Stimulated activated CD4-positive, alpha-beta T cell treated with anti-CD3 and anti-CD28 coated beads, Interleukin-2, amount 100 ng/mL, for 4 hours (primary cell): ENCODE measurements at places on chromosomes 7 and 10.

GRCh38 chr7:121084748-121085336, 96.3 kb downstream of the CPED1 start:
- DNase-seq: no peak

DNA sequence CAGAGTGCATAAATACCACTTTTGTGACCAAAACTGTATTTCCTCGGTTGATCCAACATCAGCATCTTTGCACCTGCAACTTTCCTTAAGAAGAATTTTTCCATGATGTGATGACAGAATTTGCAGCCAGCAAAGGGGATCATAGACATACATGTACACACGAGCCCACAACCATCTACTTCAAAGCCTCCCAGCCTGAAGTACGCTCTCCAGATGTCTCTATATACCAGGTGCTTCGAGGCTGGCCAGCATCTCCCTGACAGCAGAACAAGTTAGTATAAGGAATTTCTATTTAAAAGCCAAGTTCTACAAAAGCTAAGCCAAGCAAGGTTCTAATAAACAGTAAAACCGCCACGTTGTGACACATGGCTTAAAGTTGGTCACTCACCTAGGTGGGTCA, 328.5 kb downstream of the KCNMA1 start:
- no peak for DNase-seq

DNA sequence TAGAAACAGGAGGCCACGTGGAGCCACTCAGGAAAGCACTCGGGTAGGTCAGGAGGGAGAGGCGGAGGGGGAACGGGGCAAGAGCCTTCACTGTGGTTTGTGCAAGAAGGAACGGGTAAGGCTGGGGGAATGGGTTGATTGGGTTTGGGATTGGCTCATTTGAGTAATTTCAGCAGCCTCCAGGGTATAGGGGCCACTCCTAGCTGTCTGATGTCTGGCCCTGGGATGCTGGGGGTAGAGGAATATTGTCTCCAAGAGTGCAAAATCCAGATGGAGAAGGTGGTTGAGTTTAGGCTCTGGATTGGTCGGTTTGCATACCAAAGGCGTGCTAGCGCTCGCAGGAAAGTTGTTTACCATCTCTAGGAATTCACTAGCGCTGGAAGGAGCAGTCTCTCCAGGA, 47.2 kb downstream of the MYL10 start:
- no peak for DNase-seq

DNA sequence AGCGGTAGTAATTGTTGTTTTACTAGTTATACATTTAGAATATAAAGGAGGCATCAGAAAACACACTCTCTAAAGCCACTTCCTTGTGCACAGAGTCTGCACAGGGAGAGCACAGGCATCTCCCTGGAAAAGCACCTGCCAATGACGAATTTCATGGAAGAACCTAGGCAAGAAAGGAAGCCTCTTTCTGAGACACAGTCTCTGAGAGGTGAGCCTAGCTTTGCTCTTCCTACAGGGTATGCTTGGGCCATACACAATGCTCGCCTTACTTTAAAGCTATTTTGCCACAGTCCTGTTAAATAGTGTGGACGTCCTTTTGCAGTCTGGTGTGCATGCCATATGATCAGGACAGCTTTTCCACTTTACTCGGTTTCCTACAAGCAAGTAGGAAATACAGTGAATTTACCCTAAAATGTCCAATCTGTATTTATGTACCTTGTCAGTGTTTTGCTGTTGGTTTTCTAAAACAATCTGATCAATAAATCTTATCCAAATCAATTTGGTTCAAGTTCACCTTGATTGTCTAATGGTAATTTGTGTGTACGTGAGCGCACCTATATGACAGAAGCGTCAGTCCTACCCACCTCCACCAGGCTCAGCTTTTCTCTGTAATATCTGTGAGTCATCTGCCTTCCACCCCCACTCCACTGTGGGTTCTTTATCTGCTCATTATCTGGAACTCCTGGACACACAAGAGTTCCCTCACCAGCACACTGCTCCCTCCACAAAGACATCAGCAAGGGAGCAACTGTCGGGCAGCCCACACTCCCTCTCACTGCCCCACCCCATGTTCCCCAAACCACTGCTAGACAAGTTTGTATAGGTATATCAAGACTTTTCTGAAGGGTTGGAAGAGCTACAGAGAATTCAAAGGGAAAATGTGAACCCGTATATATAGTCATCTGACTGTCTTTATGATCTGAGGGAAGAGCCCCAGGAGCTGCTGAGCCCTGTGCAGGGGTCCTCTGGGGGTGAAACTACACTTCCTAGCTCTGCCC, 65.2 kb downstream of the KLHDC10 start:
- DNase-seq: no peak

- no peak for DNase-seq
These were observed 33.5 kb downstream of the DPY19L1 start for GRCh38 chr7:35003679-35004303.

- DNase-seq: no peak
These were observed 12.5 kb upstream of the LIPK start for GRCh38 chr10:88693392-88694020.

- no peak for DNase-seq
These were observed 339.9 kb upstream of the PODXL start for GRCh38 chr7:131896165-131896863.

GRCh38 chr10:45308707-45309106, 6.7 kb downstream of the OR13A1 start:
- DNase-seq: no peak

DNA sequence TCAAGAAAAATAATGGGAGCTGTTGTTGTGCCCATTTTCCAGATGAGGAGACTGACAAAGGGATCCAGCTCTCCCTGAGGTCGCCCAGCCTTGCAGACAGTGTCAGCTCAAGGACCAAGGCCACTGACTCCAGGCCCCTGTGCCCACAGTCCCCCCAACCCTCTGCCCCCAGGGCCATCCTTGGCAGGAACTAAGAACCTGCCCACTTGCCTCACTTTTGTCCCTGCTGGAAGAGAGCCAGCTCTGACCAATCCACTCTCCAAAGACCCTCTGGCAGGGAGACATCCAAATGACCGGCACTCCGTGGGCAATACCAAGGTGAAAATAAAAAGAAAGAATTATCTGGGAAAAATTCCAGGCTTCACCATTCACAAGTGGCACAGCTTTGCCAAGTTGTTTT, 101.3 kb downstream of the TCERG1L start:
- no peak for DNase-seq

DNA sequence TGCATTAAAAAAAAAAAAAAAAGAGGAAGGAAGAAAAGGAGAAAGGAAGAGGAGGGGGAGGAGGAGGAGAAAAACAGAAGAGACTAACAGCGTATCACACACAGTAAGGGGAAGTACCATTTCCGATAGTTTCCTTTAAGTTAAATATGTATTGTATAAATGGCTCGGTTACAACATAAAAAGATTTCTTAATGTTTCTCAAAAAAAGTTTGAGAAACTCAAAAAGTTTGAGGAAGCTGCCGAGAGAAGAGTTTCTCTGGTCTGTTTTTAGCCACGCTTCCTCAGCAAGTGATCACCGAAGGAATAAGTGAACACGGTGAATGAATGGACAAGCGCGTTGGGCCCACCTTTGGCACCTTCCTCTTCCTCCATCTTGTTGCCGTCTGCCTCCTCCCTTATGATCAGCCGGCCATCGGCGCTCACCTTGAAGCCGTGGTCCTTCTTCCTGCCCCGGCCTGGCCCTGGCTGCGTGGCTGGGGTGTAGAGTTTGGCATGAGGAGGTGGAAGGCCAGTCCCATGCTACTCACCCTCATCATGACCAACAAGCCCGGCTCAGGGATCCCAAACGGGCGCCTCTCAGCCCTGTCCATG, 31.3 kb upstream of the FRAT2 start:
- no peak for DNase-seq

DNA sequence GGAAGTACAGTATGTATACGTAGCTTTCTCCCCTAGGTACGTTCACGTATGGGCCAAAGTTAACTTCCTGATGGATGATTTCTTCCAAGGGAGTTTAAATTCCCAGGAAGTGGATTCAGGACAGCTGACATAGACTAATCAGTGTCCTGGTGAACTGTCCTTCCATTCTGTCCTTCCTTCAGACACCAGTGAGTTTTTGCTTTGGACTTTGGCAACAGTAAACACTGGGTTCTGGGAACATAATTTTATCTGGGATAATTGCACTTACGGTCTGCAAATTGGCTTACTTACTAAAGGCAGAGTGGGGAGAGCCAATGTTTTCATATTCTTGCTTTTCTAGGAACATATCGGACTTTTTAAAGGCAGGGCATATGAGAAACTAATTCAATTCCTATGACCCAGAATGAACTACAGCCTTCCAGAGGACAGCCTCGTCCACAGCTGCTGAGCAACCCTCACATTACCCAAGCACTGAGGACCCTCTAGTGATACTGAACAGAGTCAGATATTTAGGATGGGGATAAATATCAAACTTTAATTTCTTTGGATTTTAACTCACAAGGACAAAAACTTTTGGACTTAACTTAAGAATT, 97.9 kb downstream of the RAB18 start:
- DNase-seq: no peak

- no peak for DNase-seq
These were observed 73.8 kb downstream of the LSMEM1 start for GRCh38 chr7:112554591-112554990.

DNA sequence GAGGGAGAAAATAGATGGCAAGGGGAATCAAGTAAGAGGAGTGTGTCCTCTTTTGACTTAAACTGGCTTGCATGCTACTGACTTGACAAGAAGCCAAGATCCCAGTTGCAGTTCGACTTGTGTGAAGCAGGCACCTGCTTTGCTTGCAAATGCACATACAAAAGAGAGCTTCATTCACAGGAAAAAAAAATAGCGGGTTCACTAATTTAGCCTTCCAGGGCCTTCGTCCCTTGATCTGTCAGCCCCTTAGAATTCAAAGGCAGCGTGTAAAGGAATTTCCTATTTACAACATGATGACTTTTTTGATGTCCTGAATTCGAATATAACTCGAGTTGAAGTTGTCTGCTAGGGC, 192.1 kb downstream of the CELF2 start:
- DNase-seq: no peak

DNA sequence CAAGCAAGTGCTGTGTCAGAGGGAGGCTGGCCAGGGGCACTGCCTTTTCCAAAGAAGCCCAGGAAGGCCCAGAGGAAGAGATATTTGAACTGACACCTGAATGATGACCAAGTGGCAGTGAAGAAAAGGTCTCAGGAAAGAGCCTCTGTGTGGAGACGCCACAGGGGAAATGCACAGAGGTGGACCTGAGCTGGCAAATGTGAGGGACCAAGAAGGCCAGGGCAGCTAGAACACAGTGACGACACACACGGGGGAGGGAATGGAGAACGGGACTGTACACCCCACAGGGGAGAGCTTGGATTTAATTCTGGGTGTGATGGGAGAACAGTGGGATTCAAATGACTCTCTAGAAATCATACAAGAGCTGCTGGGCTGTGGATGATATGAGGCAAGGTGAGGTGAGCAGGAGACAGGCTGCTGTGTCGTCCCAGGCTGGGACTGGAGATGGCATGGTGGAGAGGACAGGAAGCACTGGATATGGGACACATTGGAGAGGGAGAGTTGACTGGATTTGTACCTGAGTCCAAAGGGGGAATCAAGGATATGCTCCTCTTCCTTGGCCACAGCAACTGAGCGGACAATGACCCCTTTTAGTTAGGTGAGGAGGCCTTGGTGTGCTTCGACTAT, 84.2 kb upstream of the DDC start:
- no peak for DNase-seq

DNA sequence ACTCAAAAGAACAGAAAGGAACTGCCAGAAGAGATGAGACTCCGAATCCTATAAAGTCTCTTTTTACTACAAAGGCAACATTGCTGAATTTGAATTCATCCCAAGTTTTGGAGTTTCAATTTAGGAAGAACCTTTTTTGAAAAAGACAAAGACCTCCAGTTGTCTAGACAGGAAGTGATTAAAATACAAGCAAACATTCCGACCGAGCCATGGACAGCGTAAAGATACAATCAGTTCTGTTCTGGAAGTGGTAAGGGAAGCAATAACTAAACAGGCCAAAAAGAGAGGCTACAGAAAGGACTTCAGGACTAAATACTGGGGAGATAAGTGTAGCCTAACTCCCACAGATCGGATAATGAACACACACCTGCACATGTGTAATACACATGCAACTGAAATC, 101.0 kb downstream of the SMURF1 start:
- no peak for DNase-seq

GRCh38 chr10:61272781-61273180, 180.4 kb downstream of the TMEM26 start:
- no peak for DNase-seq

- DNase-seq: no peak
These were observed 30.2 kb downstream of the CHN2 start for GRCh38 chr7:29224726-29225125.

DNA sequence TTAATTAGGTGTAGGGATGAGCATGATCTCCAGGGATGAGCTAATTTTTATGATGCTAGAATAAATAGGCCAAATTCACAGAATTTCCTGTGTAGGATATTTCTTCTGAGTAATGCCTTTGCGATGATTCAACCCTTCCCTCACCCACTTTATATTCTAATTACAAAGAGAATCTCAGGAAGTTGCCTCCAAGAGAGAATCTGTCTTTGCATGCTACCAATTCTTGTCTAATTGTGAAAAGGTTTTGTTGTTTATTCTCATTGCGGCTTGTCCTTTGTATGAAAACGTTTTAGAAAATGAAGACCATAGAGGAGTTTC, 6.3 kb downstream of the C7orf57 start:
- no peak for DNase-seq

DNA sequence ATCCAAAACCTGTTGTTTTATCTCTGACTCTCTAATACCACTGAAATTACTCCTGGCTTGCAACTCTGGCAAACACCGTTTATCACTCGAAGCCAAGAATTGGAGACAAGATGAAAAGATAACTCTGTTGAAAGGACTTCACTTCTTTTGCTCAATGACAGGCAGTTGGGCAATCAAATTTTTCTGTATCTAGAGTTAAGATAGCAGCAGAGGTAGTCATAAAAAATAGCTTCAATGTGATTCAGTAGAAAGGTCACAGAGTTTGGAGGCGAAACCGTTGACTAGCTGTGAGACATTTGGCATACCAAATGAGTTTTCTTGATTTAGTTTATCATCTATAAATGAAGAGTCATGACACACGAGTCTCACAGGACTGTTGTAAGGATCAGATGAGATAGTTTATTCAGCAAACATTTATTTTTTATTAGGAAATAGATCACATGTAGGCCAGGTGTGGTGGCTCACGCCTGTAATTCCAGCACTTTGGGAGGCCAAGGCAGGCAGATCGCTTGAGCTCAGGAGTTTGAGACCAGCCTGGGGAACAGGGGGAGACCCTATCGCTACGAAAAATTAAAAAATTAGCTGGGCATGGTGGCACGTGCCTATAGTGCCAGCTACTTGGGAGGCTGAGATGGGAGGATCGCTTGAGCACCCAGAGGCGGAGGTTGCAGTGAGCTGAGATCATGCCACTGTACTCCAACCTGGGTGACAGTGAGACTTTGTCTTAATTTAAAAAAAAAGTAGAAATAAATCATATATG, 23.6 kb downstream of the AKR1B1 start:
- no peak for DNase-seq

- DNase-seq: no peak
These were observed 23.0 kb upstream of the ZMYND11 start for GRCh38 chr10:112246-112645.

DNA sequence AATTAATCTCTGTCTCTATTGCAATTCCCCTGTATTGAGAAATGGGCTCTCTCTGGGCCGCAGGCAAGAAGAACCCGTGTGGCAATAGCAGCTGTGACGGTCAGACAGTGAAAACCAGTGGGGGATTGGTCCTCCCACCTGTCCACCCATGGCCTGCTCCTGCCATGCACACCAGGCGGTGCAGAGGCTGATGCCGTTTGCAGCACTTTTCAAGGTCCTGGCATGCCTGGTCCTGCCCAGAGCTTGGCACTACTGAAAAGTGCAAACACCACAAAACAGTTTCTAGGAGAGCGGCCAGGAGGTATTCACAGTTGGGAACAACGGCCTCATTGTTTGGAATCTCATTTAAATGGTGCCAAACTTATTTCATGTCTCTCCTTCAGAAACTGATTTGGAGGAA, 41.5 kb downstream of the PSPH start:
- no peak for DNase-seq
